ENCODE measurements at places on chromosomes 3 and 15.

DNA sequence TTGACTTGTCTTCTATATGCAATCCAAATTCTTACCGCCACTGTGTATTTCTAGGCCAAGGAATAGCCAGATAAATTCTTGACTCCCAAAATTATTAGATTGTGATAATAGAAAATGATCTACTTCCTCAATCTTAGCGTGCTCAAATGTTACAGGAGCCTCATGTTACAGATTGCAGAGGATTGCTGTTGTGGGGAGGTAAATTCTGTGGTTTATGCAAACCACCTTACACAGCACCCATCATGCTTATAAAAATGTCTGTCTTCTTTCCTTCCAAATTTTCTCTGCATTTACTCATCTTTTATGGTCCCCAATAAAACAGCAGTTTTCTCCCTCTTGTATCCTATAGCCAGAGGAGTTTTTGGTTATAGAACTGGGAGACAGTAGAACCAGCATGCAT lies 420.2 kb upstream of the ROBO1 start:
- no peak for DNase-seq

DNA sequence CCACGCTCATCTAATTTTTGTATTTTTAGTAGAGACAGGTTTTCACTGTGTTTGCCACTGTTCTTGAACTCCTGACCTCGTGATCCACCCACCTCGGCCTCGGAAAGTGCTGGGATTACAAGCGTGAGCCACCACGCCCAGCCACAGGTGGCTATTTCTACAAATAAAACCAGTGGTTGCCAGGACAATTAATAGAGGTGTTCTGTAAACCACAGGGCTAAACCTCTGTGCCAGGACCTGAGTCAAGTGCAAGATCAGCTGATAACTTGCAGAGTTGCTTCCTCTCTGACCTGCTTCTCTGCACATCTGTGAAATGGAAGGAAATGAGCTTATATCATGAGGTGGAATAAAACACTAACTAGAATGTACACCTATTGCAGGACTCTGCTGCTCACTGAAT lies 72.8 kb downstream of the CD200R1L start:
- DNase-seq: no peak

GRCh38 chr15:73965094-73965757 lies 26.9 kb downstream of the STOML1 start:
- no peak for DNase-seq

DNA sequence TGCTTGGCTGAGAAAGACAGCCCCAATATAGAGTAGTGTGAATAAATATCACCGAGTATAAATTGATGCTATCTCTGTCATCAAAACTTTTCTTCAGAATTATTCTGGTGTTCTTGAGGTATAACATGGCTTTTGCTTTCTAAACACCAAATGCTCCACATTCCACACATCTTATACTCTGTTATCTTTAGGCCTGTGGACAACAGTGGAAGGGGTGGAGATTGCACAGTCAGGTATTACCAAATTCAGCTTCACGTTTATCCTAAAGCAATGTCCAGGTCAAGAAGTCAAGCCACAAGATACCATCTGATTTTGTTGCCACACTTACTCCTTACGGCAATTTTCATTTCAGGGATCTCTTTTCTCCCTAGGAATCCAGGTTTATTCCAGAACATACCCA lies 394.8 kb downstream of the SI start:
- DNase-seq: no peak

DNA sequence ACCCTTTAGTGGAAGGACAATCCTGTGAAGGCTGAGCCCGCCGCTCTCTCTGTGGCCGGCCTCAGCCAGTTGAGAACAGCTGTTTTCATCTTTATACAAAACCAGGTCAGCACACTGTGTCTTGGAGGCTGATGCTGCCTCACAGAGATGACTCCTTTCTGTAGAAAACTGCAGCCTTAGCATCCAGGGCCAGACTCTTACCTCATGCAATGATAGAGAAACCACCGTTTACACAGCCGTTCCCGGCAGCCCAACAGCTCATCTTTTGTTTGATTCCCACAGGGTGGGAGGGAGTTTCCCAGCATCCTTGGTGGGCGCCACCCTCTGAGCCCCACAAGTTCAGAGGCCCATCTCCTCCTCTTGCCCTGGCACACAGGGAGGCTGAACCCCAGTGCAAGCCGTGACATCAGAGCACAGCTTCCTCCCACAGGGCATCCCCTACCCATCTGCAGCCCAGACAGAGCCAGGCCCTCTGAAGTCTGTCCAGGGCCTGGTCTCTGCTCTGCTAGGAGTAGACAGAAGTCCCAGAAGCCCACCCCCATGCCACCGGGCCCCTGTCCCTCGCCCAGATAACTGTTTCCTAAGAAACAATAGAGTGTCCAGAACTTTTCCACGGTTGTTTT lies 105.0 kb downstream of the LRRK1 start:
- DNase-seq: no peak
